ENCODE measurements at places on chromosomes 6 and 20.
A peak's percentile ranks its signal among the peaks of the same experiment; 100 is the strongest.

GRCh38 chr6:135813401-135813800 lies 38.1 kb upstream of the PDE7B start:
- no peak for DNase-seq

- DNase-seq, result peak; percentile 51
Measured at GRCh38 chr6:30325873-30326525, 728 bp upstream of the TRIM39 start.

- no peak for DNase-seq
Measured at GRCh38 chr6:8904754-8905153, 469.4 kb upstream of the SLC35B3 start.

DNA sequence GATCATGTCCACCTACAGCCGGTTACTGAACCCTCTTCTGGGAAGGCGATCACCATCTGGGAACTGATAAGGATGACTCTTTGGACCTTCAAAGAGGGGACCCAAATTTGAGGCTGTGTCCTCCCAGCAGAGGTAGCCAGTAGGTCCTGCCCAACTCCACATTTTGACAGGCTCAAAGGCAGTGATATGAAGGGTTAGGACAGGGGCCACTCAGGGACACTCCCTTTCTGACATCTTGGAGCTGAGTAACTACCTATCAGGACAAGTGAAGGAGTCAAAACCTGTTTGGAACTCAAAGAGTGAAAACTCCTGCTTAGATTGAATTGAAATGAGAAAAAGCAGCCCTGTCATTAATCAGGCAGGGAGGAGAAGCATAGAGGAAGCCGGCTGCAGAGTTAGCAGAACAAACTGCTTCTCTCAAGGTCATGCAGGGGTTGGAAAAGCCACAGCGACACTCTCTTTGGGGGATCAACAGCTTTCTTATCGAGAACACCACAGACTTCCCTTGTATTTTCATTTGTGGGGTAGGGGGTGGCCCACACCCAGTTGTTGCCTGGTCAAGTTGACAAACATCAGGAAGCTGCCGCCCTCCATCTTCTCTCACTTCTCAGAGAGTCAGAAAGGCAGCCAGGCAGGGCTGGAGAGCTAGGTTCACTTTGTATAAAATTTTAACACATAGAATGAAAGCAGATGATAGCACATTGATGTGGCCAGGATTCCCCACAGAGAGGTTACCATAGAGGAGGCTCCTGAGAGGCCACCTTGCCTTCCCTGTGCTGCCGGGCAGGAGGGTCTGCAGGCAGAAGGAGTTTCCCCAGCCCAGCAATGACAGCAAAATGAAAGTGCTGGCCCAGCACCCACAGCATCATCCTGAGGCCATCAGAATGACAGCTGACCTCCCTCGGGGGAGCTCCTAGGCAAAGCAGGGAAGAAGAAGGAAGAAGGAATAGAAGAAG lies 47.6 kb downstream of the AGPAT4 start:
- peak; percentile 13 for DNase-seq

GRCh38 chr20:42652266-42652665 lies 537.4 kb downstream of the PTPRT start:
- no peak for DNase-seq

DNA sequence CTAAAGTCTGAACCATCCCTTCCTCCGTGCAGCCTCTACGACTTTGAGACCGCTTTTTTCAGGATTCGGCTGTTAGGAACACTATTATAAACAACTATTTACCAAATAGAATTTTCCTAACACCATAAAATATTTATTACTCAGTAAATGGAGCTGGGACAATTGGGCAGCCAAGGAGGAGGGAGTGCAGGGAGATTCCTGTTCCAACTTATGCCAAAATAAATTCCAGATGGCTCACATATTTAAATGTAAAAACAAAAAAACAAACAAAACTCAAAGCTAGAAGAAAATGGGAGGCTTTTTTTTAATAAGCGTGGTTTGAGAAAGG lies 48.1 kb downstream of the TCP11 start:
- no peak for DNase-seq

GRCh38 chr6:139253656-139254055 lies 38.1 kb downstream of the TXLNB start:
- no peak for DNase-seq

- no peak for DNase-seq
Measured at GRCh38 chr6:31723245-31723979, at the start of gene MPIG6B. Gene MPIG6B, plus strand, starts transcription at chr6:31723373. Its CDS starts 11 bp downstream, at chr6:31723384.

DNA sequence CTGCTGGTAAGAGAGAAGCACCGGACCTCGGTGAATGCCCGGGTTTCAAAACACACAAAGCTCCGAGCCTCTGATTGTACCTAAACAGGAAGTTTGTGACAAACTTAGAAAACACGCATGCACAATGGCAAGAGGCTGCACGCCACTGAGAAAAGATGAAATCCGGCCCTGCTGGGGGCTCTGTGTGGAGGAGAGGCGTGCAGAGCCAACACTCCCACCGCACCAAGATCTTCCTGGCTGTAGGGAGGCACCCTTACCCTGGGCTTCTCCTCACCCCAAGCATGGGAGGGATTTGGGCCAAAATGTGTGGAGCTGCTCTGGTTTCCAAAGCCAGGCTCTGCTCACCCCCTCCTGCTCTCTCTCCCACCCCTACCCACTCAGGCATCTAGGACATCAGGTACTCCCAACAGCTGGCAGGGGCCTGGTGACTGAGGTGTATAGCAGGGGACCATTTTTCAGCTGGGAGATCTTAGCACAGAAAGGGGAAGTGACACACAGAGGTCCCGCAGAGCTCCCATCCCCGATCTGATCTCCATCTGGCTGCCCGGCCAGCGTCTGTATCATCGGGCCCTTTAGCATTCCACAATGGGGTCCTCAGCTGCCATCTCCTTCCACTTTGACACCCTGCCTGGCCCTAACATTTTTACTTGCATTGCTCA lies 84.2 kb downstream of the TRERF1 start:
- no peak for DNase-seq

DNA sequence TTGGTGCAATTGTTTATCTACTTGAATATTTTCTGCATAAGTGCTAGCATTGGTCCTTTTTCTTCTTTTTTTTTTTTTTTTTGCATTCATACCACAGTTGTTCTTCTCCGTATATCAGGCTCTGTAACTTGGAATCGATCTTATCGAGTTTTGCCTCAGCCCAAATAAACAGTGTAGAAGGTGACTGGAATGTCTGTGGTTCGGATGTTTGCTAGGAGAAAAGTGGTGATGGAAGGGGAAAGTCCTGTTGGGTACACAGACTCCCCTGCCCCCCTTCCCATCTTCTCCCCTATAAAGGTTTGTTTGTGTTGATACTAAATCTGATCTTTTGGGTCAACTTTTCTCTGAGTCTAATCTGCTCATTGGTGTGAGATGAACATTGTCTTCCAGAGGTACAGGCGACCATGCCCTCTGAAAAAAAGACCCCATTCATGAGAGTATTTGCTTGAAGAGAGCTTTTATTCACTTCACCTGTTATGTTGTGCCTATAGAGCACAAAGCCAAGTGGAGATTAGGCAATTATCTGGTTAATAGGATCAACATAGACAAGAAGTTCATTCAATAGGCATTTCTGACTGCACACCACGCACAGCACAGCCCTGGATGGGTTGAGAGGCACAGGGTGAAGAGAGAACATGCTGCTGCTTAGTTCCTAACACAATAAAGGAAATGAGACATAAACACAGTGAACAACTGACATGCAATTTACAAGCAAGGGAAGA lies 620.0 kb downstream of the PKHD1 start:
- no peak for DNase-seq

GRCh38 chr6:139497345-139497961 lies 123.0 kb upstream of the CITED2 start:
- DNase-seq, result no peak

DNA sequence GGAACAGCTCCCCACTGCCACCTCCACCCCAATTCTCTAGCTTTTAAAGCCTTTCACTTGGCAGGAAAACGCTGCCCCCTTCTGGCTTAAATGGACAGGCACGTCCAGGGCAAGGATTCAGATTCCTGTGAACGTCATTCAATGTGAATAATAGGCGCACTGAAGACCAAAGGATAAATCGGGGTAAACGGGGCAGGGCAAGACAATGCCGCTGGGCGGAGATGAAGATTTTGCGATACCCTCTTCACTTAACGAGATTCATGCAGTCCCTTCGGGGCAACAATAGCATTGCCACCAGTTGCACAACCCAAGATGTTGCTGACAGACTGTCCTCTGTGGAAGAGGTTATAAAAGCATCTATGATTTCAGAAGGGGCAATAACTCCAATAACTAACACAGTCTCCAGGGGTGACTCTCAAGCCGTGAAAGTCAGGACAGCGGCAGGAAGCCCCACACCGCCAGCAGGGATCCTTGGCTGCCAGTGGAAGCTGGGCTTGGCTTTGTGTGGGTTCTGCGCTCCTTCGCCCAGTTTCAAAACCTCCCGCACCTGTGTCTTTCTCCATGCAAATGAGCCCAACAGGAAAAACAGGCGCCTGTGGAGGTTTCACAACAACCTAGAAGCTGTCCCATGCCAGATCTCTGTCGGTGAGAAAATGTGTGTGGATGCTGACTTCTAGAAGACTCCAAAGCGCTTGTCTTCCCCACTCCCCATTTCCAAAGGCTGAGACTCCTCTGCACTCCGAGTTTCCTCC lies 291.8 kb downstream of the BMP7 start:
- no peak for DNase-seq

DNA sequence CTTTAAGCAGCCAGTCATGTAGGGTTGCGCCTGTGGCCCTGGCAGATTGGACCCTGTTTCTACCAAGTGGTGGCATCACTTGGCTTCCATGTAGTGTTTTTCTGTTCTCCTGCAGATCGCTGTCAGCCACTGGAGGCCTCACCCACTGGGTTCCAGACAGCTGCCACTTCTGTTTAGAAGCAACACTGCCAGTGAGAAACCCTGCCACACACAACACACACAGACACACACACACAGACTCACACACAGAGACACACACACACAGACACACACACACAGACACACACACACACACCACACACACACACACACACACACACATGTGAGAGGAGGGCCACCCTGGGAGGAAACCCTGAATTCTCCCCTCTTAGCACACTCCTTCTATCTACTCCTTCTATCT lies 51.8 kb downstream of the UTRN start:
- no peak for DNase-seq

GRCh38 chr20:17295151-17295726 lies 68.4 kb downstream of the PCSK2 start:
- no peak for DNase-seq

- DNase-seq, result no peak
Measured at GRCh38 chr20:8220716-8221115, 88.7 kb downstream of the PLCB1 start.

GRCh38 chr20:62618611-62619529 lies 23.4 kb upstream of the SLCO4A1 start:
- no peak for DNase-seq

DNA sequence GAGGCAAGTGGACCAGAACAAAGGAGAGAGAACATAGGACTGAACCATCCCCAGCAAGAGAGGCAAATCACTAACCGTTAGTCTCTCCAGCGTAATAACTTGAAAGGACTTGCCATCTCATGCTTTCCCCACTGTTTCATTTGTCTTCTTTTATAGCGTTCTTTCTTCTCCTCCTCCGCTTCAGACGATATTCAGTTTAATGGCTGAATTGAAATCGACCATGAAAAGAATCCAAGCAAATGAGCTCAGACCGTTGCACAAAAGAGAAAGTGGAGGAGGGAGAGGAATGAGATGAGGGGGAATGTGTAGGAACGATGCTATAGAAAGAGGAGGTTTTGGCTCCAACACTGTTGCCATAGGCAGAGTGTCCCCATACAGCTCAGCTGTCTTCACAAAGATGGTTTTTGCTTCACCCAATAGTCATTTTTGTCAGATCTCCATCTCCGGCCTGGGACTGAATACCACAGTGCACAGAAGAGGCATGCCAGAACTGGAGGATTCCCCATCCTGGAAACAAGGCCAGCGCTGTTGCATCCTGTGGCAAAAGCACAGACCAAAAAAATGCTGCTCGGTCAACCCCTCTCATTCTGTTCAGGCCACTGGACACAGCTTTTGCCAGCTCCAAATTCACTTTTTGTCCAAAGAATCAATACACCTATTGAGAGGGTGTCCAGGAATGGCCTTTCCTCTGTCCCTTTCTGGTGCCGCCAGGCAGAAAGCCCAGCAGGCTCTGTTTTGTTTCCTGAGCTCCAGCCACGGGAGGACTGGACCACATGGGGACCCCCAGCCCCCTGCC lies 176.1 kb downstream of the ID4 start:
- no peak for DNase-seq

DNA sequence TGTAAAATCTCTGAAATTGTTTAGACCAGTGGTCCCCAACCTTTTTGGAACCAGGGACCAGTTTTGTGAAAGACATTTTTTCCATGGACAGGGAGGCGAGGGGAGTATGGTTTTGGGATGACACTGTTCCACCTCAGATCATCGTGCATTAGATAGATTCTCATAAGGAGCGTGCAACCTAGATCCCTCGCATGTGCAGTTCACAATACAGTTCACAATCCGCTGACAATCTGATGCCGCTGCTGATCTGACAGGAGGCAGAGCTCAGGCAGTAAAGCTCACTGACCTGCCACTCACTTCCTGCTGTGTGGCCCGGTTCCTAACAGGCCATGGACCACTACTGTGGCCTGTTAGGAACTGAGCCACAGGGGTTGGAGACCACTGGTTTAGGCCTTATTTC lies 115.2 kb downstream of the EPM2A start:
- DNase-seq, result no peak

DNA sequence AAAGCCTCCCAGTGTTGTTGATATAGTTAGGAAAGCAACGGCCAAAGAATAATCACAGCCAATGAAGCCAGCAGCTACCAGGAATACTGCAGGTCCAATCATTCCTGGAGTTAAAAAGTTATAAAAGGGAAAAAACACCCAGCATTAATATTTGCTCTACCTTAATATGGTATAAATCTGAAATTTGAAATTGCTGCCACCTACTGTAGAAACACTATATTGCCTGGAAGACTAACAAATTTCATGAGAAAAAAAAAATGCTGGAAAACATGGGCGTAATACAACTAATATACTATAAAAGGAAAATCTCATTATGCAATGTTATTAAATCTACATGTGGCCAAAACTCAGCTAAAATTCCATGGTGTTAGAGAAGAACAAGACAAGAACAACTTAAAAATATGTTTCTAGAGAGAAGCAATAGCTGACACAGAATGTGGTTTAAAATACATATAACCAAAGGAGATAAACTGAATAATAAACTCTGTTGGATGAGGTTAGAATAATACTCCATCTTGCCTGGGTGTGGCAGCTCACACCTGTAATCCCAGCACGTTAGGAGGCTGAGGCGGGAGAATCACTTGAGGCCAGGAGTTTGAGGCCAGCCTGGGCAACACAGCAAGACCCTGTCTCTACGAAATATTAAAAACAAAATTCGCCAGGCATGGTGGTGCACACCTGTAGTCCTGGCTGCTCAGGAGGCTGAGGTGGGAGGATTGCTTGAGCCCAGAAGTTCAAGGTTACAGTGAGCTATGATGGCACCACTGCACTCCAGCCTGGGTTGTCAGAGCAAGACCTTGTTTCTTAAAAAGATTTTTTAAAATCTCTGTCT lies 43.1 kb downstream of the SLC17A5 start:
- DNase-seq, result no peak
